ENCODE measurements at places on chromosomes 6 and 20.

DNA sequence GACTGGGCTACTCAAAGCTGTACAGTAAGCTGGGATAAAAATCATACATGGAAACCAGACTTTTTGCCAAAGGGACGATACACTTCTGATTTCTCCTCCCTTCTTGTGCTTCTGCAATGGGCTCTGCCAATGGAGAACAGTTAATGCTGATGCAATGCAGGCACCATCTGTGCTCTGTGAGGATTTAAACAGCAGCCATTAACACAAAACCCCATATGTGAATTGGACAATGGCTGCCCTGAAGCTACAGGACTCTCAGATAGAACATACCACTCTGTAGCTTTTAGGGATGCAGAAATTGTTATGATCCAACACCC is 71.9 kb downstream of the GJA10 start:
- DNase-seq: no peak

- DNase-seq: no peak
These were observed 35.4 kb downstream of the NINL start for GRCh38 chr20:25549843-25550477.

DNA sequence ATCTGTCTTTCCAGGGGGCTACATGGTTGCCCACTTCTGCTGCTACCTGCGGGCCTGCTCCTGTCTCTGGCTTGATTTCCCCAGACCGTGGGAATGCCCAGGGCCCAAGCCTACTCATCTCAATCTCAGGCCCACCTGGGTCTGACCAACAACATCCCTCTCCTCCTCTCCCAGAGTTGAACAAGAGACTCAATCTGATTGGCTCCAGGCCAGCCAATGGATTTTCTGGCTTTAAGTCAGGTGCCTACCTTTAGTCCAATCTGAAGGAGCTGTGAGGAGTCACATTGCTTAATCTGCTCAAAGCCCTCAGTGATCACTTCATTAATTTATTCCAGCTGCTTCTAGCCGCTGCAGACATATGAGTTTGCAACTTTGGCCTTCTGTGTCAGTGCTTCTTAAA is 162.4 kb upstream of the KCNG1 start:
- DNase-seq: no peak

- DNase-seq: no peak
These were observed 10.1 kb upstream of the PRL start for GRCh38 chr6:22306741-22307466.

- DNase-seq: no peak
These were observed 14.0 kb downstream of the IGF2R start for GRCh38 chr6:159982731-159983506.

GRCh38 chr6:121008553-121008952 is 325.7 kb downstream of the TBC1D32 start:
- DNase-seq: no peak

GRCh38 chr6:139528471-139528870 is 154.0 kb upstream of the CITED2 start:
- no peak for DNase-seq

- DNase-seq: no peak
These were observed 44.3 kb downstream of the TPD52L1 start for GRCh38 chr6:125197795-125198269.

DNA sequence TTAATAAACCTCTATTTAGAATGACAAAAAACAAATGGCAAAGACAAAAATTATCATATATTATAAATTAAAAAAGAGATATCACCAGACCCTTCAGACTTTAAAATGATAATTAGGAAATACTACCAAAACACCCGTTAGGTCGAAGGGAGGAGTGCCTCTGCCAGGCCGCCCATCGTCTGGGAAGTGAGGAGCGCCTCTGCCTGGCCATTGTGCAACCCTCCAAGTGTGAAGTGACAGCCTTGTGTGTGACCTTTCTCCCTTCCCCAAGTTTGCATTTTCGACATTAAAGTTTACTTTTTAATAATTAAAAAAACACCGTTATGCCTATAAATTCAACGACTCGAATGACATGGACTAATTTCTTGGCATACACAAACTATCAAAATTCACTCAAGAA is 64.5 kb upstream of the TASP1 start:
- no peak for DNase-seq

GRCh38 chr6:75234126-75234865 is 9.3 kb downstream of the COX7A2 start:
- DNase-seq: no peak

DNA sequence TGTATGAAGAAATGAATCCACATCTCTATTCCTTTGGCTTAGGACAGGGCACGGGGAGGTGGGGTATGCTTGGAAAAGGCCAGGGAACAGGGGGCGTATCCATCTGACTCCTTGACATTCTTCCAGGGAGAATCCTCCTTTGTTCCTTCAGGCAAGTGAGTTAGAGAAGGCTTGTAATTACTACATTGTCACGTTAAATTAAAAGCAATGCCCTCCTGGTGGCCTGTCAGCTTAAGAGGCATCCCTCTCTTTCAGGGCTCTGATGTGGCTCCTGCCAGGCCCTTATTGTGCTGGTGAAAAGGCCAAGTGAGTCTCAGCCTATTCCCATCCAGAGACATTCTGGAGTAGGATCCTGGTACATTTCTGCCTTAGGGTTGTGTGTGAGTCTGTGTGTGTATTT is 128.3 kb downstream of the FOXA2 start:
- DNase-seq: no peak

- DNase-seq: no peak
These were observed 34.3 kb downstream of the PYGB start for GRCh38 chr20:25282034-25282781.

- DNase-seq: no peak
These were observed 41.0 kb downstream of the C20orf203 start for GRCh38 chr20:32632461-32633354.

- no peak for DNase-seq
These were observed 150.2 kb downstream of the LPA start for GRCh38 chr6:160513836-160514235.

GRCh38 chr6:149728499-149729234 is 10.8 kb upstream of the LATS1 start:
- no peak for DNase-seq

DNA sequence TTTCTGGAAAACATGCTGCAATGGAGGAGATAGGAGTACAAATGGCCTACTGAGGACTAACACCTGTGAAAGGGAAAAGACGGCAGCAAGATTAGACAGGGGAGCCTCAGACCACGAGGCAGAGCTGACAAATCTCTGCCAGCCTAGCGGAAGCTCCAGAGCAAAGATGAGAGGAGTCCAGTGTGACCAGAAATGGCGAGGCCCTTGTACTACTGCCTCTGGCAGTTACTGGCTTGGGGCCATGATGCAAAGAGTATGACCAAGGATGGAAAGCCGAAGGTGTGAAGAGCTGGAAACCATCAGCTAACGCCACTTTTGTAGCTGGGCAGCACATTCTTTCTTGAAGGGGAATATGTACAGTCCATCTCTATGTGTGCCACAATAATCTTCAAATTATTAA is 55.4 kb downstream of the RALGAPA2 start:
- no peak for DNase-seq

GRCh38 chr6:453152-453551 is 61.6 kb downstream of the IRF4 start:
- DNase-seq: no peak

DNA sequence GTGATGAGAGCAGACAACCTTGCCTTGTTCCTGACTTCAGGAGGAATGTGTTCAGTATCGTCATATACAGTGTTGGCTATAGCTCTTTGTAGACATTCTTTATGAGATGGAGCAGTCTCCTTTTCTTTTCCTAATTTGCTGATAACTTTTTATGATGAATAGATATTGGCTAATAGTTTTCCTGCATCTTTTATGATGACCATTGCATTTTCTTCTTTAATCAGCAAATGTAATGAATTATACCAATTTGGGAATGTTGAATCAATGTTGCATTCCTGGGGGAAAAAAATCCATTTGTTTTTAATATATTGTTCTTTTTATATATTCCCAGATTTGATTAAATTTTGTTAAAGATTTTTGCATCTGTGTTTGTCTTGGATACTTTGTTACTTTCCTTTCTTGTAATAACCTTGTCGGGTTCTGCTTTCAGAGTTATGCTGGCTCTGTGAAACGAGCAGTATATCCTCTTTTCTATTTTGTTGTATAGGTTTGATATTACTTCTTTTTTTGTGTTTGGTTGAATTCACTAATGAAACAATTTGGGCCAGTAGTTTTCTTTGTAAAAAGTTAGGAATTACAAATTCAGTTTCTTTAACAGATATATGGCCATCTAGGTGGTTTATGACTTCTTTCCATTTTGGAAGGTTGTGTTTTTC is 23.9 kb downstream of the KDM1B start:
- no peak for DNase-seq

- no peak for DNase-seq
These were observed 9.9 kb upstream of the ULBP3 start for GRCh38 chr6:150078788-150079187.

- DNase-seq: no peak
These were observed 48.6 kb downstream of the RALGAPA2 start for GRCh38 chr20:20663841-20664240.

DNA sequence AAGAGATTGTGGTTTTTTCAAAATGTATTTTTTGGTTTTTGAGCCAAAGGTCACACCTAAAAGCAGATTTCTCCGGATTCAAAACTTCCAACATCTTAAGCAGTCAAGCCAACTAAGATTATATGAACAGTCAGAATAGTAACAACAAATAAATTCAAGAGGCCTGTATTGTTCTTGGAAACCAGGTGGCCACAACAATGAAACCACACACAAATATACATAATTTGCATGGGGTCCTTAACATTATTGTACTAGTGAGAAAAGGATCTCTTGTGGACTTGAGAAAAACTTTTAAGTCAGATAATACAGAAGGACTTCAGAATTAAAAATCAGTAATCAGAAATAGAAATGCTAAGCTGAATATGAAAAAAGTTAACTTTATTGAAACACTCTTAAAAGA is 40.6 kb downstream of the NOL7 start:
- DNase-seq: no peak

- DNase-seq: no peak
These were observed 109.9 kb downstream of the GFRAL start for GRCh38 chr6:55437141-55437540.

GRCh38 chr6:102407886-102408741 is 1014.6 kb downstream of the GRIK2 start:
- no peak for DNase-seq

DNA sequence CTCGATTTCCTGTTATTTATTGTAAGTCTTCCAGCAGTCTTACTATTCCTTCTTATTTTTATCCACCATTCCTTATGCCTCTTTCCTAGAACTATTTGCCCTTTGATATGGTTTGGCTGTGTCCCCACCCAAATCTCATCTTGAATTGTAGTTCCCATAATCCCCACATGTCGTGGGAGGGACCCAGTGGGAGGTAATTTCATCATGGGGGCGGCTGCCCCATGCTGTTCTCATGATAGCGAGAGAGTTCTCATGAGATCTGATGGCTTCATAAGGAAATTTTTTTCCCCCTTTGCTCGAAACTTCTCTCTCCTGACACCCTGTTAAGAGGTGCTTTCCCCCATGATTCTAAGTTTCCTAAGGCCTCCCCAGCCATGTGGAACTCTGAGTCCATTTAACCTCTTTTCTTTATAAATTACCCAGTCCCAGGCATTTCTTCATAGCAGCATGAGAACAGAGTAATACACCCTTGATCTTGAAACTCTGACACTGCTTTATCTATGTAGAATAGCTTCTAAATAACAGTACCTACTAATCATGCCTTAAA is 48.8 kb downstream of the PLN start:
- DNase-seq: no peak

GRCh38 chr6:142155895-142156757 is 9.1 kb downstream of the VTA1 start:
- DNase-seq: no peak

Measured in stimulated activated CD4-positive, alpha-beta T cell treated with anti-CD3 and anti-CD28 coated beads, TNF-alpha, amount 100 ng/mL, for 4 hours (primary cell).